ENCODE measurements at places on chromosomes 2 and 18.

GRCh38 chr2:149745396-149746230 lies 158.0 kb upstream of the MMADHC start:
- no peak for DNase-seq

DNA sequence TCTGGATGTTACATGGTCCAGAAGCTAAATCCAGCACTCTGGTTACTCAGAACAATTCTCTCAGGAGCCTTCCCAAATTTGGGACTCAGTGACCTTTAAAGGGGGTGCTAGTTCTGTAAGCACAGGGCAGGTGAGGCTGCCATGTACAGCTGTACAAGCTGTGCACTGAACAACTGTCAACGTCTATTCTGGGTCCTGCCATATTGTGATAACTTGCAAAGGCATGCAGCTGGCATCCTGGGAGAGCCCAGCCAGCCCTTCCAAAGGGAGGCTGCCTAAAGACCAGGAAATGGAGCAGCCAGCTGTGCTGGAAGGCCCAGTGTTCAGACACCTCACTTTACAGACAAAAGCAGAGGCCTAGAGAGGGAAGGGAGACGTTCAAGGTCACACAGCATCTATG lies 204.8 kb downstream of the KLHL29 start:
- no peak for DNase-seq

DNA sequence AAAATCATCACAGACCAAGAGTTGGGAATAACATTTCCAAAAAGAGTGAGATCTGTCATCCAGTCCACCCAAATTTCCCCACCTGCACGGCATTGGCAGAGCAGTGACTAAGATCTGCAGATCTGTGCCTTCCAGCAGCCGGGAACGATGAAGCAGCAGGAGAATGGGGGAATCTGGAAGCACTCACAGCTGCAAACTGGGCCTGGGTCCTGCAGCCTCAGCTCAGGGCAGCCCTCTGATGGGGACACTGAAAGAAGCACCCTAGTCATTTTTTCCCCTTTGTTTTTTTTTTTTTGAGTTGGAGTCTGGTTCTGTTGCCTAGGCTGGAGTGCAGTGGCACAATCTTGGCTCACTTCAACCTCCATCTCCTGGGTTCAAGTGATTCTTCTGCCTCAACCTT lies 4.4 kb upstream of the SAG start:
- DNase-seq: no peak

DNA sequence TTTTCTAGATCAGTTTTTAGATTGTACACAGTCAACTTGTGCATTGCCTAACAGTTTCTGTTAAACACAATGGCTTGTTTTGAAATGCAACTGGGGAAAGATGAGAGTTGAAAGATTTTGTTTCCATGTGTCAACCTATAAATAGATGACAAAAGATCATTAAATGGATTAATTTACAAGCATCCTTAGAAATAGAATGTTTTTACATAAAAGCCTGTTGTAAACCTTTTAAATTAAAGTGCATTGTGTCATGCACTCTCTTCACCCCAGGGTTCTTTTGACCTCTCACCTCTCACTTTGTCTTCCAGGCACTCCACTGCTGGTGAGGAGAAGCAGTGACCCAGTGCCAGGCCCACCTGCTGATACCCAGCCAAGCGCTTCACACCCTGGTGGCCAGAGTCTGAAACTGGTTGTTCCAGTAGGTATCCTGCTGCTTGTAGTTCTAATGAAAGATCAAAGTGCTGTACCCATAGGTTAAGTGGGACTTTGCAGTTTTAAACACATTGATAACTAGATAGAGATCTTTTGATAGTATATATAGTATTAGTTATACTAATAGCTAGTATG lies 502.1 kb downstream of the PARD3B start:
- no peak for DNase-seq

GRCh38 chr2:101823347-101823791 lies 125.9 kb downstream of the MAP4K4 start:
- peak; percentile 13 for DNase-seq

- no peak for DNase-seq
These were observed 56.0 kb downstream of the EN1 start for GRCh38 chr2:118791483-118791882.

- no peak for DNase-seq
These were observed 3.5 kb upstream of the RHOB start for GRCh38 chr2:20443276-20443920.

DNA sequence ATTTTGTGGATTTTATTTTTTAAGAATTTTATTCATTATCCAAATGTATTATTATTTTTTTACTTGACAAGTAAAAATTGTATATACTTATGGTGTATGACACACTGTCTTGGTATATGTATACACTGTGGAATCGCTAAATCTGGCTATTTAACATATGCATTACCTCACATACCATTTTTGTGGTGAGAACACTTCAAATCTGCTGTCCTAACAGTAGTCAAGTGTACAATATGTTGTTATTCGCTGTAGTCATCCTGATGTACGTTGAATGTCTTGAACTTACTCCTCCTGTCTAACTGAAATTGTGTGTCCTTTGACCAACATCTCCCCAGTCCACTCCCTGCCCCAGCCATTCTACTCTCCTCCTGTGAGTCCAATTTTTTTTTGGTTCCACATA lies 153.2 kb upstream of the PTPRM start:
- DNase-seq: no peak

DNA sequence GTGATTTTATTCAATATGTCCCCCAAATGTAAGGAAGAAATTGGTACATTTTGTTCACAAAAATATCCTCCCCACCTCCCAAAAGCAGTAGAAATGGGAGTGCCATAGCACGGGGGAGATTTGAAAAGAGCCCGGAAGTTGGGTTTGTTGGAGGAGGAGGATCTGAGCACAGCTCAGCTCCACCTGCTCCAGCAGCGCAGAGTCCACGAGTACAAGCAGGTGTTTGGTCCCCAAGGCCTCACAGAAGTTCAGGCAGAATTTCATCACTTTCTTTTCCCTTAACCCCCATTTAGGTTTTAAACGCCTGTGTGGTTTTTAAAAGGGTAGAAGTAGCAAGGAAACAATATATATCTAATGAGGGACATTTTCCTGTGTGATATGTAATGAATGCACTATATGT lies 56.0 kb downstream of the TRAPPC12 start:
- DNase-seq: no peak

- DNase-seq: no peak
These were observed 230.8 kb upstream of the LINC00305 start for GRCh38 chr18:64379662-64380061.

DNA sequence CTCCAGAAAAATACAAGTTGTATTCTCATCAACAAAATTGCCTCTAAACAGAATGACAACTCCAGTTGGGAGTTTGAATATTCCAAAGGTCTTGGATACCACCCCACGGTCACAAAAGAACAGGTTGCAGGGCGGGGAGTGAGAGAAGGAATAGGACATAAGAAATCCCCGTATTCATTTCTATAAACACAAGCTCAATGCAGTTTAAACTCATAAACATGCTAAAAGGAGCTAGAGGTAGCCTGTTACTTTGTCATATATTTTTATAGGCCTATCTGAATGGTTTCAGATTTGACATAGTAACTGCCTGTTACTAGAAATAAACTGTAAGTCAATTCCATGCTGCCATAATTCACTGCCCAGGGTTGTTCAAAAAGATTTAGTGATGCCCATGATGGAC lies 567.5 kb downstream of the BCL11A start:
- no peak for DNase-seq

DNA sequence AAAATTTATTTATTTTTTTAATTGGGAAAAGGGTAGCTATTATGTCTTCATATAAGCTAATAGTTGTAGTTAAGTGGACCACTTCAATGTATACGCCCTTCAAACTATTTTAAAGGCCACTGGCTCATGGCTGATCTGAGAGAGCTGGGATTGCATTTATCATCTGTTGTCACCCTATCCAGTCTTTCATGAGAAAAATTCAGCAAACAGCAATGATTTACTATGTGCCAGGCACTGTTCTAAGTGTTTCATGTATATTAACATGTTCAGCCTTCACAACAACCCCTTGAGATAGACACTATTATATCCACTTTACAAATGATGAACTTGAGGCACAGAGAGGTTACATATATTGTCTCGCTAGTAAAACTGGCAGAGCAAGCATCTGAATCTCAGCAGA lies 66.1 kb upstream of the ZNF397 start:
- DNase-seq: no peak

- DNase-seq: no peak
These were observed 95.1 kb downstream of the MYO5B start for GRCh38 chr18:50099725-50100407.

- no peak for DNase-seq
These were observed 514.9 kb downstream of the PTPRM start for GRCh38 chr18:8081872-8082553.

- DNase-seq: no peak
These were observed 153.0 kb downstream of the KLHL29 start for GRCh38 chr2:23537991-23538390.

DNA sequence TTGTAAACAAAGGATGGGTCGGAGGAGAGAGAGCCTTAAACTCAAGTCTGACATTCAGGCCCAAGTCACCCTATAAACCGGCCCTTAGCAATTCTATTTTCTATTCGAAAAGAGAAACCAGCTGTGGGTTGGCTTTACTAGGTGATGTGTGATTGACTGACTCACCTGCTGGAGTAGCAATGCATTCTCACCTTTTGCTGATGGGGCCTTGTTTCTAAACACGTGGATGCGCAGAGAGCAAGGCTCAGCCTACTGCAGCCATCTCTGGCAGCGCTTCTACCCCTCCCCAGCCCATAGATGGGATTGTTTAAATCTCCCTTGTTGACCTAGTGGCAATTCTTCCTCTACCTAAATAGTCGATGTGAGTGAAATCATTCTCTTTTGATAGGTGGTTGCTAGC lies 138.5 kb downstream of the MEIS1 start:
- DNase-seq: no peak

GRCh38 chr2:136058262-136058661 lies 59.7 kb downstream of the CXCR4 start:
- DNase-seq: no peak

GRCh38 chr2:16629770-16630169 lies 35.9 kb downstream of the CYRIA start:
- no peak for DNase-seq

- DNase-seq: no peak
These were observed 13.0 kb upstream of the OTOS start for GRCh38 chr2:240153418-240153817.

DNA sequence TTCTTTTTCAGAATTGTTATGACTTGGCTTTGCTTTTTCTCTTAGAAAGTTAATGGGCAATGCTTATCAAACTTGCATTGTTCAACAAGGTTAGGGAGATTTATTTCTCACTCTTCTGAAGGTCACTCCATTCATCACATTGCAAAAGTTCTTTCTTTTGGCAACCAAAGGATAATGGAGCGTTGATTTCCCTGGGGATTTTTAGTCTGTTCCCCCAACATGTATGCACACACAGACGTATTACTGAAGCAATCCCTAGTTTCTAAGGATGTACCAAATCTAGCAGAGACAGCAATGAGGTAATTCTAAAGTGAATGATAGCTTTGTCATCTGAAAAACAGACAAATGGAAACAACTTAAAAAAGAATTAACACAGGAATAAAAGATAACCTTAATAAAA lies 349.1 kb downstream of the NYAP2 start:
- no peak for DNase-seq

DNA sequence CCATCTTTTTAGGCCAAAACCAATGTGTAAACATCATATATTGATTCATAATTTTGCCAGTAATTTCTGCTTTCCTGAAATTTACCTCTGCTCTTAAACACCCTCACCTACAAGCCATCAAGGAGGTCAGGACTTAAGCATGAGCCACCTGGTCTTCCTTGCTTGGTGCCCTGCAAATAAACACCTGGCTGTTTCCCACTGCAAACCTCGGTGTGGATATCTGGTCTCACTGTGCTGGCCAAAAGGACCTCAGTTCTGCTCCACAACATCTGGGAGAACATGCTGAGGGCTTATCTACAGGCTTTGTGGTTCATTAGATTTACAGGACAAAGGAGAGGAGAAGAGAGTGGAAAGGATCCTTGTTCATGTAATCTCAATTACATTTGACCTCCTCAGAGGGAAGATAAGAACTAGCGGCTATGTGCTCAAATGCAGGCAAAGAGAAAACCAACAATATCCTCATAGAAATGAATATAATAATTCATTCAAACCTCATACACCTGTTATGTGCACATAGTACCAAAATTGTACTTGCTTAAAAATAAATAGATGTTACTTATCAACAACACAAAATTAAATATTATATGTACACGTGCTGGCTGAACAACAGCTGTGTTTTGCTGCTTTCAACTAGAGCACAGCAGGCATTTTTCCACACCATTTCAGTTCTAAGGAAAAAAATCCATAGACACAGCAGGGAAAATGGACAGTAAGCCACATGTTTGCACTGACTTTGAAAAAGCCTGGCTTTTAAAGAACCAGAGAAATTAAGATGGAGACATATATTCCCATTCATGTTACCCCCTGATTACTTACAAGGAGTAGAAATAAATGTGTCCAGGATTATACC lies 465.1 kb downstream of the LPIN1 start:
- DNase-seq: no peak

DNA sequence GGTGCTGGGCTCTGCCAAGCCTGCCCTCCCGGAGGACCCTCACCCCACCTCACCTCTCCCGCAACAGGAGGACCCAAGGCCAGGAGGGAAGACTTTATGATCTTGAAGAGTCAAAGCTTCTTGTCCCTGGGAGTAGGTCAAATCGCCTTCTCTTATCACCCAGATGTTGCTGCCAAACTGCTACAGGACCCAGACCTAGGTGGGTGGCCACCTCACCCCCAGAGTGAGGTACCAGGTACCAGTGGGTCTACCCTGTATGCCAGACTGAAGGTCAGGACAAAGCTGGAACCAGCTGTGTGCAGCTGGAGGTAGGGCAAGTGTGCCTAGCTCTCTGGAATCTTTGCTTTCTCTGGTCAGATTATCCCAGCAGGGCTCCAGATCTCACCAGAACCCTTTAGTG lies 197.2 kb downstream of the ZFP36L2 start:
- DNase-seq: no peak

DNA sequence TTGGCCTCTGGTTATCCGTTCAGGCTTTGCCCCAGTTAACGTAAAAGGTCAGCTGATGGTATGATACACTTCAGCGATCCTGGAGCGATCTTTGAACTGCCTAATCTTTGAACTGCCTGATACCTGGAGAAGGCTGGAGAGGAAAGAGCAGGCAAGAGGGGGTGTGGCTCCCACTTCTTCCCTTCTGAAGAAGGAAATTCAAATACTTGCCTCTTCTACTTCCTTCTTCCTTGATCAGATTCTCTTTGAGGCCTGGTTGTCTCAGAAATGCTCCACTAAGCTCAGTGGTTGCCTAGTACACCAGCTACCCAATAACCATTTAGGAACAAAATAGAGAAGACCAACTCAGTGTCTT lies 619 bp downstream of the GALM start:
- DNase-seq: no peak

DNA sequence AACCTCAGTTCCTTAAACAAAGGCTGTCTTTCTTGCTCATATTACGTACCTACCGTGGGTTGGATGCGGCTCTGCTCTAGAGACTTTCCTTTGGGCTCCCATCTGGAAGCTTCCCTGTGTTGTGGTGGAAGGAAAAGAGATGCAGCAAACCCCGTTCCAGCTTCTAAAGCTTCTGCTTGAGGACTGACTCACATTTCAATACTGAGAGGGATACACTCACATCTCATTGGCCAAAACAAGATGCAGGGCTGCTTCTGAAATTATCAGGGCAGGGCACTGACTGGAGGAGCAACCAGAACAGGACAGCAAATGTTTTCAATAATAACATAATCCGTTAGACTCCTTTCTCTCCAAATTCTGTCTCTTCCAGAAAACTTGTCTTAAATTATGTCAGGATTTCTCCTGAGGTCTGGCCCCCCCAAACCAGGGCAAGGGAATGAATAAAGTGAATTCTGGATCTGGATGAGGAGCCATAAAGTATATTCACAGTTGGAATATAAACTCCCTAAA lies 4.5 kb upstream of the MYO5B start:
- DNase-seq: no peak
